ENCODE measurements at places on chromosomes 7 and 10.

DNA sequence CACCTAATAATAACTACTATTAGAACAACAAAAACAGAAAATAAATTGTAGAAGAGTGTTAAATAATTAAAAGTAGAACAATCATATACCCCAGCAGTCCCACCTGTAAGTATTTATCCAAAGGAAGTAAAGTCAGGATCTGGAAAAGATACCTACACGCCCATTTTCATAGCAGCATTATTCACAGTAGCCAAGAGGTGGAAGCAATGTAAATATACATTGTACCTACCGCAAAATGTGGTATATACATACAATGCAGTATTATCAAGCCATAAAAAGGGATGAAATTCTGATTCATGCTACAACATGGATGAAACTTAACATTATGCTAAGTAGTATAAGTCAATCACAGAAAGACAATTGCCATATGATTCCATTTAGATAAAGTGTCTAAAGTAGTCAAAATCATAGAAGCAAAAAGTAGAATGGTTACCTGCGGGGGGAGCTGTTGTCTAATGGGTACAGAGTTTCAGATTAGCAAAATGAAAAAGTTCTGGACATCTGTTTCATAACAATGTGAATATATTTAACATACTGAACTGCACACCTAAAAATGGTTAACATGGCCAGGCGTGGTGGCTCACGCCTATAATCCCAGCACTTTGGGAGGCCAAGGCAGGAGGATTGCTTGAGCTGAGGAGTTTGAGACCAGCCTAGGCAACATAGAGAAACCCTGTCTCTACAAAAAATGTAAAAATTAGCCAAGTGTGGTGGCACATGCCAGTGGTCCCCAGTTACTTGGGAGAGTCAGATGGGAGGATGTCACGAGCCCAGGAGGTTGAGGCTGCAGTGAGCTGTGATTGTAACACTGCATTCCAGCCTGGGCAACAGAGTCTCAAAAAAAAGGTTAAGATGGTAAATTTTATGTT is 6.0 kb upstream of the TMED4 start:
- no peak for DNase-seq

- DNase-seq = no peak
Observed at GRCh38 chr7:105768117-105768516, 108.3 kb downstream of the ATXN7L1 start.

DNA sequence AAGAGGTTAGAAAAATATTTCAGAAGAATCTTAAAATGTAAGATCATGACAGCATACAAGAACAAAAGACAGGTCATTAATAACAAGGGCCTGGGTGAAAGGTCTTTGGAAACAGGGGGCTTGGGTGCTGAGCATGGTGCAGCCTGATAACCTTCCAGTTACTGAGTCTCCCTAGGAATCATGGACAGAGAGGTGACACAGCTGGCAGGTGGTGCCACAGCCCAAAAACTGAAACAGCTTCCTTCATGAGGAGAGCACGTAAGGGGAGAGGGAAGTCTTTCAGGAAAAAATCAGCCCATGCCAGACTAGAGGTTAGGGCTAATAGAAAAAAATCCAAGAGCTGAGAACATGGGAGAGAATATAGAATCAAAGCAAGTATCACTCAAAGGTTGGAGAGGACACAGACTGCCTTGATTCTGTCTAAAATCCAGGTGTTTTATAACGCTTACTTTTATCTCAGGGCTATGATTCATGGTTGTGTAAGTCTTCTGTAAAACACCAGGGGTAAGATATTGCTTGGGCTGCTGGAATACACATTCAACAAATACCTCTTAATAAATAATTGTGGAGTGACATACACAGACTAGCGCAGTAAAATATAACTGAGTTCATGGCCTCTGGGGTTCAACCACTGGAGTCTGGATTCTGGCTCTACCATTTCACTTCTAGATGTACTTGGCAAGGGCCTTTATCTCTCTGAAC is 88.1 kb downstream of the SEMA3C start:
- DNase-seq = no peak

- no peak for DNase-seq
Observed at GRCh38 chr7:37757563-37757962, 74.0 kb downstream of the GPR141 start.

DNA sequence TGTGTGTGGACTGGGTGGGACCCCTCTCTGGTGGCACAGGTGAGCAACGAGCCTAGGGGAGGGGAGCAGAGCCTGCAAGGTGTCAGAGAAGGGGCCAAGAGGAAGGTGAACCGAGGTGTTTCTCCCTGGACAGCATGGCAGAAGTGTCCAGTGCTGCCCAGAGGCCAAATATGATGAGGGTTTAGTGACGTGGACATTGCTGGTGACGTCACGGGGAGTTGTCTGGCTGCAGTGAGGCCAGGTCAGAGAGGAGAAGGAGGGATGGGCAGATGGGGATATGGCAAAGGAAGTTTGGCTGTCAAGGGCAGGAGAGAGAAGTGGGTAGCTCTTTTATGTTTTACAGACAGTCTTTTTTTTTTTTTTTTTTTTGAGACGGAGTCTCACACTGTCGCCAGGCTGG is 2.6 kb upstream of the ZNF853 start:
- DNase-seq = no peak

DNA sequence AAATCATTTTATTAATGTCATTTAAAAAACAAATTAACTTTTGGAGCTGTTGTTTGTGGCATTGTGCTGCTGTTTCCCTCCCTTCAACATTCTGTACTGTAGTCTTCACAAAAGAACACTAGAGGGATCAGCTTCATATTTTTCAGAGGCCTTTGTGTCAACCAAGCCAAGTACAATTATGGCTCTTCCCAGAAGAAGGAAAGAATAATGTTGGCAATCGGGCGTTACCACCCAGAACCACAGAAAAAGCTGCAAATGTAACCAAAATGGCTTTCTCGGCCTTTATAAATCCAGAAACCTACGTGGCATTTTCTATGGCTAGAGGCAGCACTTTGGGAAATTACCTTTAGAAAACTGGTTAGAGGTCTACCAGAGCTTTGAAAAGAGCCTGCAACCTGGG is 98.8 kb upstream of the COL1A2 start:
- DNase-seq = no peak

GRCh38 chr7:50631639-50632038 is 66.4 kb upstream of the DDC start:
- no peak for DNase-seq

DNA sequence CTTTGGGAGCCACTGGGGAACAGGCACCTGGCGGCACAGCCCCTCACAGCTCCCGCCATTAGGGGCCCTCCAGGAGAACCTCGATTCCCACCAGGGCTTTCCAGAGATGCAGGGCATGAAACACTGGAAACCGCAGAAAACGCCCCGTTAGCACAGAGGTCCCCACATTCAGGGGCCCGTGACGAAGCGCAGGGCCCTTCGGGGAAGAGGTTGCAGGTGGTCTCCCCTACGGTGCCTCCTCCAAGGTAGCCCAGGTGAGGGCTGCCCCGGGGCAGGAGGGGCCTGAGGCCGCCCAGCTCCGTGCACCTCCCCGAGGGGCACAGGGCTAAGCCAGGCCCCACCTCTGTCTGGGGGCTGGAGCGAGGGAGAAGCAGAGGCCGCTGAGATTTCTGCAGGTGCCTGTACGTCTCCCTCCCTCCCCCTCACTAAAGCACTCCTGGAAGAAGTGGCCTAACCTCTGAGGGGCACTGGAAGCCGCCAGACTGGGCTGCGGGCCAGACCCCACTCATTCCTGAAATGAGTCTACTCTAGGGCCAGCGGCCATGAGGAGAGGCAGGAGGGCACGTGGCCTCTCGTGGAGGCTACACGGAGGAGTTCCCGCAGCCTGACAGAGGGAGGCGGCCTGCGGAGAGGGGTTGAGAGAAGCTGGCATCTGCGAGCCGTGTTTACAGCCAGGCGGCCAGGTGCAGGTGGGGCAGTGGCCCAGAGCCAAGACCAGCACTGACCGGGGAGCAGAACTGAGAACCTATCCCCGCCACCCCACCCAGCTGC is 6.9 kb downstream of the PDGFA start:
- DNase-seq = no peak

- DNase-seq = no peak
Observed at GRCh38 chr10:10814069-10814468, 203.6 kb upstream of the CELF2 start.

DNA sequence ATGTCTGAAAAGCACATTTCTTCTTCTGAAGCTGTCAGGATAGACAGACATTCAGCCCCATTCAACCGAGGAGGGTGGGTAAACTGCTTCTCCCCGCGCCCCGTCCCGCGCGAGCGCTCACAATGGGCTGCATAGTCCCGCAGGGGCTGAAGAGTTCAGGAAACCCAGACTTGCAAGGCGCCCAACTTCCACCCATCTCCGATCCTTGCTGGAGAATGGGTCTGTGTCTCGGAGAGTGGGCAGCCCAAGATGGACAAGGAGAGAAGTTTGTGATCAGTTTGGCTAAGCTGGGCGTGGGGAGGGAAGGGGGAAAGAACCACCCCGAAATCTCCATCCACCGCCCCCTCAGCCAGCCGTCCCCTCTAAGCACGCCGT is 686 bp downstream of the AASS start:
- no peak for DNase-seq

- DNase-seq = no peak
Observed at GRCh38 chr7:111388912-111389311, 173.4 kb downstream of the IMMP2L start.

GRCh38 chr10:79079490-79080355 is 11.0 kb downstream of the ZMIZ1 start:
- no peak for DNase-seq

DNA sequence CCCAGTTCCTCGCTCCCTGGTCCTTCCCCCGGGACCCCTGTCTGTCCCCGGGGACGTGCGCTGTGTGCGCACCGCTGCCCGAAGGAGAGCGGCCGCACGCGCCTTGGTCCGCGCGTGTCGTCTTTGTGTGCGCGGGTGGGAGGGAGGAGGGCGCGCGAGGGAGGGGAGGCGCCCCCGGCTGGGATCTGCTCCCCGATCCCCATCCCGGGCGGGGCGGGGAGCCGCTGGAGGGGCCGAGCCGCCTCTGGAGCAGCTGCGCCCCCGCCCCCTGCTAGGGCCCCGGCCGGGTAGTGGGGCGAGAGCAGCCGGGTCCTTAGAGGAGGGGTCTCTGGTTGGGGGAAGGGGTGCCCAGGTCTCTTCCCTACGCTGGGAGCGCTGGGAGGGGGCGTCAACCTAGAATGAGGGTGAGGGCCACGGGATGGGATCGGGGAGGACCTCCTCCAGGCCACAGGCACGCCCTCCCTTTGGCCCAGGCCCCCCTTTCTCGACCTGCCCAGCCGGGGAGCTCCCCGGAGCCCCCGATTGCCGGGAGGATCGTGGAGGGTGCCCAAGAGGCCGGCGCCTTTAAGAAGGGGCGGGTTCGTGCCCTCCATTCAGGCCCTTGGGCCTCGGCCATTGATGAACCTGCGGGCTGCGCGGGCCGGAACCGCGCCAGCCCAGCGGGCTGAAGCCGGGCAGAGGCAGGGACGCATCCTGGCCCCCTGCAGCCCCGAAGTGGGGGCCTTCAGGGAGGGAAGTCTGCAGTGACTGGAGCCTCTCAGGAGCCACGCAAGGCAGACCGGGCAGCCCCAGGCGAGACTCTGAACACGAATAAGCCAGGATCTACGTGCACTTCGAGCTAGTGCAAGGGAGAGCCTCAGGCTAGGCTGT is 678 bp downstream of the SH2B2 start:
- no peak for DNase-seq

DNA sequence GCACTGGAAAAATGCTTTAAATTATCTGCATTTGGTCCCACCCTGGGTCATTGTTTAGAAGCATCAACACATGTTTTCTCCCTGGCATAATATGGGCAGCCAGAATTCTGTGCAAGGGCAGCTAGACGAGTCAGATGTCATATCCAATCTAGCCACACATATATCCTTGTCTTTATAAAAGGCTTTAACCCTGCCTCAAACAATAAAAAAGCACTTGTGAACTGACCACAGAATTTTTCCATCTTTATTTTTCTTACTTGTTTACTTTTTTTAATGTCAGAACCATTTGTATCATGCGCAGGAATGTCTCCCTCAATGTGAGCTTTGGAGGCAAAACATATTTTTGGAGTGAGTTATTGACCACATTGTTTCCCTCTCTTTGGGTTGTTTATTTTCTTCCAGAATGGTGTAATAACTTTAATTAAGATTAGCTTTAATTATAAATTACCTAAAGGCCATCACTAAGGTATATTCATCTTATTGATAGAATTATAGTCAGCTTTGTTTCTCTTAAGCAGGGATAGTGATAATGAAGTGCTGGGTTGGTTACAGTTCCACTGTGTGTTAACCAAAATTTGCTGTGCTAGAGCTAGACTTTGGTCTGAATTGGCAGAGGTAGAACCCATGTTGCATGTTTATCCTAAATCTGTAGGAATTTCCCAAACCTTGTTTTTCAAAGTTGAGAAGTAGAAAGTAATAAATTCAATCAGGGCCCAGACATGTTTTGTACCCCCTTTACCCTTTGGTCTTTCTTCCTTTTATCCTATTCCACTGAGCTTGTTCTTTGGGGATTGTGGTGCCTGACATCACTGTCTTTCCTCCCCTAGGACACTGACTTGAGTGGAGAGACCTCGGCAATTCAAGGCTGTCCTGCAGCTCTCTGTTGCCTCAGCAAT is 1078.4 kb downstream of the KCNMA1 start:
- DNase-seq = no peak

DNA sequence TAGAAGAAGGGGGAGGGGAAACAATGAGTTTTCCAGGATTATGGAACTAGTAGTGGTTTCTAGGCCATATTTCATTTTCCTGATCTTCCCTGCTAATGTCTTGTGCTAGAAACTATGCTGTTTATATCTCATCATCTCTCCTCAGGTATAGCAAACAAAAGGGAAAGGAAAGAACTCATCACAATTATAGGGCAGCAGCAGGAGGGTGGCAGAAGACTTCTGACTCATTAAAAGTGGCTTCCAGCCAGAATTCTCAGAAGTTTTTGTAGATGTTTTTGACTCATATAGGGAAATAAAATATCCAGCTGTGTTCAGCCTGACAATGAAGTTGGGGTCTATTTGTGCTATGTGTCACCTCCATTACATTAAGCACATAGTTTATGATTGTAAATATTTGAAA is 6.5 kb downstream of the AHR start:
- no peak for DNase-seq

DNA sequence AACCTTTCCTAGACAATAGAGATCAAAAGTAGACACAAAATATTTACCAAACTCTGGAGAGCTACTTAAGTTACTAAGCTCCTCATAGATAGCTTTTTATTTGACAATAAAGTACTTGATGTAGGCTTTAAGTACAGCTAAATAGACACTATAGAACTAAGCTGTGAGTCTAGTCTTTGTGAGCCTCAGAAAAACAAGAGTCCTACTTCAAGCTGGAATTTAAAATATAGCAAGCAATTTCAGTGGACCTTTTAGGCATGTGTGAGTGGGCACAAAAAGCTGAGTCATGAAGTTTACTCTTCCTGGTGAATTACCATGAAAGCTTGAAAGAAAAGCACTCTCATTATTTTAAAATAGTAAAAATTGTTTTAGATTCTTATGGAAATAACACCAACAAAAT is 76.1 kb downstream of the ADD3 start:
- no peak for DNase-seq

- DNase-seq = no peak
Observed at GRCh38 chr10:18323916-18324315, 183.7 kb downstream of the CACNB2 start.

DNA sequence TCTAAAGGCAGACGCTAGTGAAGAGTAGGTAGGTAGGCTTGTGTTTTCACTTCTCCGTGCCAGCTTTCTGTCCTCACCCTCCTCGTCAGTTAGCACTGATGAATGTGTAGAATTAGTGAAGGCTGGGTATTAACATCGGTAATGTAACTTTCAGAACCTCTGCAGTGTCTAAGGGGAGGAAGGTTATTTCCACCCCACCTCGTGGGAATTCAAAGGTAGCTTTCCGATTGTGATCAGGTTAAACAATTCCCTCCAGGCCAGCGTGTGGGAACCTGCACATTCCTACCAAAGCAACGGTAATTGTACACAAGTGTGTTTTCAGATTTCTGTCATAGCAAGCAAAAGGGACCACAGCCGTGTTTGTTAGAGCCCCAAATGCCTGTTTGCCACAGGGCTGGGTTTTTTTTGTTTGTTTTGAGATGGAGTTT is 405.0 kb upstream of the GALNT17 start:
- DNase-seq = no peak

All from activated naive CD4-positive, alpha-beta T cell (primary cell).